ENCODE measurements at places on chromosomes 3 and 15.

DNA sequence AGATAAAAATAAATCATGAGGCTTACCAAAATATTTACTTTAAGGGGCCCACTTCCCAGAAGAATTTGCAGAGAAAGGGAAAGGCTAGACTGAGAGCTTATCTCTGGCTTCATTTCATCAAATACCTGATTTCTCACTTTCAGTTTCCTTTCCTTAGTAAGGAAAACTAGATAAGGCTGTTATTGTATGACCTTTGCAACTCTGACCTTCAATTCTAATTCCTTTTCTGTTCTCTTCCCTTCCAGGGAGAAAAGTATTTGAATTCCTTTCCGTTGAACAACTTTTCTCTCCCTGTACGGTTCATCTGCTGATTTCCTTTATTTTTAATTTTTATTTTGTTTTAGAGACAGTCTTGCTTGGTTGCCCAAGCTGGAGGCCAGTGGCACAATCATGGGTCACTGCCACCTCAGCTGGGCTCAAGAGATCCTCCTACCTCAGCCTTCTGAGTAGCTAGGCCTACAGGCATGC, 7.1 kb upstream of the PXK start:
- no peak for DNase-seq

DNA sequence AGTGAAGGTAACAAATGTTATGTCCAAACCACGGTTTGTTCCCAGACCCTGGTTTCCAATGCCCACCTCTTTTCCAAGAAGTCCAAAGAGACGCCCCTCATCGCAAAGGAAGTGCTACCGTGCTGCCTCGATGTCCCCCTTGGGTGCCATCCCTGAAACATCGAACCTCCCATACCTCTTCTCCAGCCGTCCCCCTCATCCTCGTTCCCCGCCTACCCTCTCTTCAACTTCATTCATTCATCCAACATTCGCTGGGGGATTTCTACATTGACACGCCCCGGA, 467 bp downstream of the TIPIN start:
- DNase-seq, result no peak

- no peak for DNase-seq
Observed at GRCh38 chr15:69189157-69189556, 28.7 kb downstream of the GLCE start.

- no peak for DNase-seq
Observed at GRCh38 chr15:27867861-27868260, 231.3 kb downstream of the OCA2 start.

- DNase-seq, result no peak
Observed at GRCh38 chr15:61571026-61571425, 341.9 kb upstream of the RORA start.

- DNase-seq, result no peak
Observed at GRCh38 chr3:142315083-142315482, 89.7 kb upstream of the GK5 start.

GRCh38 chr3:142046320-142047020, 102.9 kb downstream of the TFDP2 start:
- no peak for DNase-seq

DNA sequence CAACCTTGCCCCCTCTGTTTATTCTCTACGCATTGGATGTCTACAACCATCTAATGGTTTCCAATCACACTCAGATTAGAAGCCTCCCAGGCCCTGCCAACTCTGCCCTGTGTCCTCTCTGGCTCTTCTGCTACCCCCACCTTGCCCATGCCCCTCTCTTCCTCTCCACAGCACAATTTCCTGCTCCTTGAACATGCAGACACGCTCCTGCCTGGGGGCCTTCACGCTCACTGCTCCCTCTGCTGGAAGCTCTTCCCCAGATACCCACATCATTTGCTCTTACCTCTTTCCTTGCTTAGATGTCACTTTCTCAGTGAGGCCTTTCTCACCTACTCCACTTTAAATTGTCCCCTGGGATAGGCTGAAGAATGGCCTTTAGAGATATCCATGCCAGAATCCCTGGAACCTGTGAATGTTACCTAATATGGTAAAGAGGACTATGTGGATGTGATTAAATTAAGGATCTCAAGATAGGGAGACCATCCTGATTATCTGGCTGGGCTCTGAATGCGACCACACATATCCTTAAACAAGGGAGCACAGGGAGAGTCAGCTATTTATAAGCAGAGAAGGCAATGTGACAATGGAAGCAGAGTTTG, 9.9 kb downstream of the KY start:
- DNase-seq, result no peak

DNA sequence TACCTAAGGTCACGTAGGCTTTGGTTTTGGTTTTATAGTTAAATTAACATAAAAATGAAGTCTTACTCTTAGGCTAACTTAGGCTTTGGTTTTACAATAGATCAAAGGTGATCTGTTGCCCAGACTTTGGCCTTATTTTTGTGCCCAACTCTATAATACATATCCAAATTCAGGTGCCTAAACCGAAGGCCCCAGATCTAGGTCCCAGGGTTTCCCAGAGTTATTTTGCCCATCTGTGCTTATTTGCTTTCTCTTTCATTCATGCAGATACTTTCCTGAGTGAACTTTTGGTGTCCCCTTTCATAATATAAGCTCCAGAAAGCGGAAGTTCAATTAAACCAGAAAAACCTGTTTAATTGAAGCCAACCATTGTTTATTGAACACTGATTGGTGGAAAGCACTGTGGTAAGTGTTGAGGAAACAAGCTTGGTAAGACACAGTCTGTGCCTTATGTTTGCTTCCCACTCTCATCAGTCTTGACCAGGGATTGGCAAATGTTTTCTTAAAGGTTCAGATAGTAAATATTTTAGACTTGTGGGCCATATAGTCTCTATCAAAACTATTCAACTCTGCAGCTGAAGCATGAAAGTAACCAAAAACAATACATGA, 209.7 kb downstream of the WDR72 start:
- no peak for DNase-seq

DNA sequence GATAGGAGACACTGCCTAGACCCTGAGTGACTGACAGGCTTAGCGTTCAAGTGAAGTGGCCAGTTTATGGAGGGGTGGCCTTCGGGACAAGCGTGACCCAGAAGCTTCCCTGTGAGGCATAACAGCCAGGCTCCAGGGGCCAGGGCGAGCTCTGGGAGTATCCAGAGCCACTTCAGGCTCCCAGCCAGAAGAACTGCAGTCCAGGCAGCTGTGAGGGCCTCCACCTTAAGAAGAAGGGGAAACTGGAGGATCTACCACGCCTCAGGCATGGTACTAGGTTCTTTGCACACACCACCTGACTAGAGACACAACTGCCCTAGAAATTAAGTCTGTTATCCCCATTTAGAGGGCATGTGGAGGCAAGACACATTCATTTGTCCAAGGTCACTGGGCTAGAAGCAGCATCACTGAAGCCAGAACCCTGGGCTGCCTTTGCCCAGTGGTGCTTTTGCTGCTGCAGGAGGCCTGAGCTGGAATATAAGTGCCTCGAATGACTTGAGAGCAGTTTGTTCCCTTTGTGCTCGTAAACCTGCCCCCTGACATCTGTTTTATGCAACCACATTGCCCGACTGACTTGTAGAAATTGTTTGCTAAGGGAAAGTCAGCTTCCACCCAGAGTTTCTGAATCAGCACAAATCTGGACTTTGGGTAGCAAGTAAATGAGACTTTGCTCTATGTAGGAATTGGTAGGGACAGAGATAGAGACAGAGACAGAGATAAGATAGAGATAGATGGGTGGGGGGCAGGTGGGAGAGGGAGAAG, 23.3 kb downstream of the RASGRF1 start:
- DNase-seq, result no peak

DNA sequence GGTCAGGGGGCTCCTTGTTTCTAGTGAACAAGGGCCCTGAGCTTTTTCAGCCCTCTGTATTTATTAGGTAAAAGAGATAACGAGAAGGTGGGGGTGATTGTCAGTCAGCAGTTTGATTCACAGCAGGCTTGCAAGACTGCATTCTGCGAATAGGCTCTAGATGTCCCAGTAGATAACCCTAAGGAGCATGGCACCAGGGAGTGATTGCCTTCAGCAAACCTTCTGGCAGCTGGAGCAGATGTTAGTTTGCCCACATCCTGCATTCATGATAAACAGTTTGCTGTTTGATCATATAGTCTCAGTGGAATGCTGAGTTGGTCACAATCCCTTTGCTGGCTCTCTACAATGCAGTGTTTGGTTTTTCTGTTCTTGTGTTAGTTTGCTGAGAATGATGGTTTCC, 161.3 kb upstream of the GADL1 start:
- no peak for DNase-seq

GRCh38 chr3:28703843-28704242, 355.2 kb upstream of the AZI2 start:
- DNase-seq, result no peak

DNA sequence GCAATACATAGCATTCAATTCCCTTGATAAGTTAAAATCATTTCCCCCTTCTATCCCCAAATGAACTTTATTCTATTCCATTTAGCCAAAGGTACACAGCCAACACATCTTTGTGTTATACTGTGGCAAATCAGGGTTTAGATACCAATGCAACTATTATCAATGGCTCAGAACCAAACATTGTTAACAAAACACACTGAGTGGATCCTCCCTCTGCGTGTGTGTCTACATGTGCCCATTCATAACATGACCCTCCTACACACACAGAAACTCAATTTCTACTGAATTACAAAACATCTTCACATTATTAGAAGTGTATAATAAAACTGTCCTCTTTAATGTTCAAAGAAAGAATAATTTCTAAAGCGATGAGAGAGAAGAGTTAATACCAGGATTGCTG, 1.3 kb downstream of the TTBK2 start:
- DNase-seq, result no peak

DNA sequence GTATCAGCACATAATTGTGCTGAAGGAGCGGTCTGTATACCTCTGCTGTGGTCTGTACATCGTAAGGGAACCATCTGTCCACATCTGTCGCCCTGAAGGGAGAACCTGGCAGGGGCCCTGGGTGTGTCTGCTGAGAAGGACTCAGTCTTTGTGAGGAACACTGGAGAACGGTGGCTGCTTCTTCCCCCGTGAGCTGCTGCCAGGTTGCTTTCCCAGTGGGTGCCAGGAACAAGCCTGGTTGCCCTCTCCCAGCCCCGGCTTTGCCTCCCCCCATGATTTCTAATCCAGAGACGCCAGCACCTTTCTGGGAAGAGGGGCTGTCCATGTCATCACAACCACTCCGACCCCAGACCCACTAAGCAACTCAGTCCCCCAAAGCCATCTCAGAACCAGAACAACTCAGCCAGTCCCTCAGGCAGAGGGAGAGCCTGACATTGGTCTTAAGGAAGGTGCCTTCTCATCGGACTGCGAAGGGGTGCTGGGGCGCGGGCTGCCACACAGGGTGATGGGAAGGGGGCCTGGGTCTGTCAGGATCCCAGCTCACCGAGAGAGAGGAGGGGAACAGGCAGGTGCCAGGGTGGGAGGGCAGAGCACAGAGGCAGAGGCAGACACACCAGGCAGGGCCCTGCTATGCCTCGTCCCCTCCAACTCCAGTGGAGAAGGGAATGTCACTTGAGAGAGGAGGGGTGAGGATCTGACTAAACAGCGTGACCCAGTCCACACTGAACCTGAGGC, 8.5 kb downstream of the TNK2 start:
- DNase-seq, result no peak

- no peak for DNase-seq
Observed at GRCh38 chr3:120114376-120114775, 20.1 kb upstream of the GSK3B start.

- no peak for DNase-seq
Observed at GRCh38 chr3:121648219-121648958, 12.3 kb downstream of the HCLS1 start.

DNA sequence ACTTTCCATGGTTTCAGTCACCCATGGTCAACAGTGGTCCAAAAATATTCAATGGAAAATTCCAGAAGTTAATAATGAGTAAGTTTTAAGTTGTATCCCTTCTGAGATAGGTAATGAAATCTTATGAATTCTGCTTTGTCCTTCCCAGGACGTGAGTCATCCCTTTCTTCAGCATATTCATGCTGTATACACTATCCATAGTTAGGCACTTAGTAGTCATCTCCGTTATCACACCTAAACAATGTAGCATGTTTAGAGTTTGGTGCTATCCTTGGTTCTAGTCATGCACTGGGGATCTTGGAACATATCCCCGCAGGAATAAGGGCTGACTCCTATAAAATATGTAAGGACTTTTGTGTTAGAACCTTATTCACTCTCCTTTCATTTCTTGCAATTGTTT, 153.2 kb downstream of the UNC13C start:
- DNase-seq, result no peak

- DNase-seq, result no peak
Observed at GRCh38 chr15:53116169-53116568, 326.0 kb upstream of the ONECUT1 start.

- no peak for DNase-seq
Observed at GRCh38 chr15:76183930-76184649, 124.3 kb downstream of the TMEM266 start.

DNA sequence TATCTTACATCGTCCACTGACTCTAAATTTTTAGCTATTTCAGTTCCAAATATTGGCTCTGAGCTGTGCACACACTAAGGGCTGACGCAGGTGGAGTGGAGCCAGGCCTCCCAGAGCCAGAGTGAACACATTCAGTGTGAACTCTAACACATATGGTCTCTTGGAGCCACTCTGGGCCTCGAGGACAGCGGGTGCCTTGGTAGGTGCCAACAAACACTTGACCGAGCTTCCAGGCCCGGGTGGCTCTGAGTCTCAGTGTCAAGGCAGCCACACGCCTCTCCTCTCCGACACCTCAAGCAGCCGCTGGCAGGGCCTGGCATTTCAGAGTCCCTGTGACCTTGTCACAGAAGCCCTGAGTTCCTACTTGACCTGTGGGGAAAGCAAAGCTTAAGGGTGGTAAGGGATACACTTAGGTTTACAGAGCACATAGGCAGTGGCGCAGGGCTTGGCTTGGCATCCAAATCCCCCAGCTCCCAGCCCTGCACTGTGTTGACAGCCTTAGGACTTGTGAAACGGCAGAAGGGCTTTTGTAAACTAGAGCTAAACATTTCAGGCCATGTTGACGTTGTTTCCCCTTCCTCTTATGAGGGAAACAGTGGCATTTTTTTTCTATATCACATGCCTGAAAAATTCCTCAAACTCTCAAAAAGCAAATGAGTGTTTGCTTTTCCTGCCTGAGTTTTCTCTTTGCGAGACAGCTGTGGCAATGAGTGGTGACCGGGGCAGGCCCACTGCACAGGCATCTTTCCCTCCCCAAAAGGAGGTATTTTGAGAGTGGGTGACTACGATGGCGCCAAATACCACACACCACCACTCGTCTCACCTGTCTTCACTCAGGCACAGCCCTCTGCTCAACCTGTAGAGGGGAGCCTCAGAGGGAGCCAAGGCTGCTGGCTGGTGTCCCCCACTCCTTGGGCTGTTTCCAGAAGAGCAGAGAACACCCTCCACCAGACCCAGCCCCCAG, 60.8 kb downstream of the DAPK2 start:
- no peak for DNase-seq

DNA sequence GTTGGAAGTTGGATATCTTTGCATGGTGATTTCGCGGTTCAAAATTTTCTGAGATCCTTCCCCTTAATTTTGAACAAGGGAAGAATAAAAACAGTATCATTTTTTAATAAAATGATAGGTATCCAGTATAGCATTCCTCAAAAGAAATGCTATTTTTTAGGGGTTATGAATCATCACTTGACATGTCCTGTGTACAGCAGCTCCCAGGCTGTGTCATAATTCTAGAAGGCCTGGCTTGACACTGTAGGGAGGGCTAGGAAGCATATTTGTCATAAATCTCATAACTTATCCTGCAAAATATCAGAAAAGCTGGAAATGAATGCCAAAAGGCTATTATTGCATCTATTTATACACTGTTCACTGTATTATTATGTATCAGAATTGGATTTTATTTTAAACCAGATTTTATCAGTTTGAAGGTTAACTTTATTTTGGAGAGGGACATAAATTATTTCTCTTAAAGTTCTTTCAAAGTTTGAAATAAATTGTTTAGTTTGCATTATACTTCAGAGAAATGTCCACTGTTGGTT, 539.1 kb upstream of the ROBO2 start:
- no peak for DNase-seq

All from activated naive CD8-positive, alpha-beta T cell treated with anti-CD3 and anti-CD28 coated beads, Interleukin-2, amount 50 U/mL, for 16 hours (primary cell).